ENCODE measurements at places on chromosomes 4 and X.

GRCh38 chrX:140762061-140762460, 52.5 kb downstream of the LINC00632 start:
- peak; percentile 1 for DNase-seq

- no peak for DNase-seq
These were observed 3.7 kb downstream of the ZFP92 start for GRCh38 chrX:153414856-153415510.

DNA sequence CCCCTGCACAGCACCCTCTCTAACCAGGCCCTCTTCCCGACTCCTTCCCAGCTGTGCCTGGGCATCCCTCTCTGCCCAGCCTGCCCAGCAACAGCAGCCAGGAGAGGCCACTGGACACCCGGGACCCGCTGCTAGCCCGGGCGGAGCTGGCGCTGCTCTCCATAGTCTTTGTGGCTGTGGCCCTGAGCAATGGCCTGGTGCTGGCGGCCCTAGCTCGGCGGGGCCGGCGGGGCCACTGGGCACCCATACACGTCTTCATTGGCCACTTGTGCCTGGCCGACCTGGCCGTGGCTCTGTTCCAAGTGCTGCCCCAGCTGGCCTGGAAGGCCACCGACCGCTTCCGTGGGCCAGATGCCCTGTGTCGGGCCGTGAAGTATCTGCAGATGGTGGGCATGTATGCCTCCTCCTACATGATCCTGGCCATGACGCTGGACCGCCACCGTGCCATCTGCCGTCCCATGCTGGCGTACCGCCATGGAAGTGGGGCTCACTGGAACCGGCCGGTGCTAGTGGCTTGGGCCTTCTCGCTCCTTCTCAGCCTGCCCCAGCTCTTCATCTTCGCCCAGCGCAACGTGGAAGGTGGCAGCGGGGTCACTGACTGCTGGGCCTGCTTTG, 1.1 kb downstream of the AVPR2 start:
- DNase-seq: no peak

- peak; percentile 19 for DNase-seq
These were observed 109.2 kb upstream of the GRPR start for GRCh38 chrX:16014171-16014570.

DNA sequence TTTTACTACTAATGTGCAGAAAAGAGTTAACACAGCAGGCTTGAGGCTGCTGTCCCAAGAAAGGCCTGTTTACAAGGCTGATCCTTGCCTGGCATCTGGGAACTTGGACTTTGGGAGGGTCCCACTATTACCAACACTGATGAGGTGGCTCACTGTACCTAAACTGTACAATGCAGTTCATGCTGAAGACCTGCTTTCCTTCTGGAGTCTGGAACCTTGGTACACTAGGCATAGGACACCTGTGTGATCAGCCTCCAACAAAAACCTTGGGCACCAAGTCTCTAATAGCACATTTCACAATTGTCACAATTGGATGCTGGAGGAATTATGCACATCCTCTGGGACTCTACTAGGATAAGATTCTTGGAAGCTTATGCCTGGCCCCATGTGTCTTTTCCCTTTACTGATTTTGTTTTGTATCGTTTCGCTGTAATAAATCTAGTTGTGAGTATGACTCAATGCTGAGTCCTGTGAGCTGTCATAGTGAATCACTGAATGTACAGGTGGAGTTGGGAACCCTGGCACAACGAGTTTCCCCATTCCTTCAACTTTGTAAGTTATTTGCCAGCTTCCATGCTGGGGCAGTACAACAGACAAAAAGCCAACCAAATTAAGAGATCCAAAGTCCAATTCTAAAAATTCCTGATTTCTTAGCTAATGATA, 45.9 kb downstream of the TEC start:
- no peak for DNase-seq

GRCh38 chrX:56231537-56232090, 542 bp upstream of the KLF8 start:
- no peak for DNase-seq

Measured in T47D (cell line).